ENCODE measurements at places on chromosomes 11 and 22.

DNA sequence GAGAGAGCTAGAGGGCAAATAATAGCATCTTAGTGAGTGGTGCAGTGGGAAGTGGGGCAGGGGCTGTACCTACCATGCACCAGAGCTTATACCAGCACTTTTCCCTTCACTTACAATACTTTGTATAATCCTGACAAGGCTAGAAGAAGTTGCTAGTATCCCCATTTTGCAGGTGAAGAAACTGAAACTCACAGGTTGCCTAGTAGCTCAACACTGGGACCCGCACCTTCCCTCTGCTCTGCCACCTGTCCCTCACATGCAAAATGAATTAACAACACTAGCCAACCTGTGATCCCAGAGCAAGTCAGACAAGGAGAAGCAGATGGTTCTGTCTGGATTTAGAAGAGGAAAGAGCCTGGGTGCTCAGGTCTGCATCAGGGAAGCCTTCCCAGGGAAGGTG lies 510.4 kb downstream of the BUD13 start:
- DNase-seq, result no peak

DNA sequence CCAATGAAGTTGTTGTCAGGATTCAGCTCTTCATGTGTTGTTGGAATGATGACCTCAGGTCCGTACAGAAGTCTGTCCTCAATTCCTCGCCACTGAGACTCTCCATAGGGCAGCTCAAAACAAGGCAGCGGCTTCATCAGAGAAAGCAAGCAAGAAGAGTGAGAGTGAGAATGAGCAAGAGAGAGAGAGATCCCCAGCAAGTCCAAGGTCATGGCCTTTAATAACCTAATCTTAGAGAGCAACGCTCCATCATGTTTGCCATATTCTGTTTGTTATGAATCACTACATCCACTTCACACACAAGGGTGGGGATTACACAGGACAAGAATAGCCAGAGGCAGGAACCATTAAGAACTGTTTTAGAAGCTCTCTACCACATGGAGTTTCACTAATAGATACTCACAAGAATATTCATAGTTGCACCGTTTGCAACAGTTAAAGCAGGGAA lies 23.3 kb upstream of the MMP7 start:
- no peak for DNase-seq

DNA sequence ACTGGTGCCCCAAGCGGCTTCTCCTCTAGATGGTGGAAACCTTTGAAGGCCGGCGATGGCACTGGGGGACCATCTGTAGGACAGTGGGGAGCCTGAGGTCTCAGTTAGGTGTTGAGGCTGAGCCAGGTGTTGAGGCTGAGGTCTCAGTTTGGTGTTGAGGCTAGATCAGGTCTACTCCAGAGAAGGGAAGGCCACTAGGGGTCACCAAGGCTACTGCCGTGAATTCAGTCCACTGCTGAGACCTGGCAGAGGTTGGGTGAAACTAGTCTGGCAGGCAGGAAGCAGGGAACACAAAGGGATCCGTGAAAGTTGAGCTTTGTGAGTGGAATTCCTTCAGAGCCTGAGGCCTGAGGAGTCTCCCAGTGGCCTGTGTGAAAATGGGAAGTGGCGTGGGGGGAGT lies 123.8 kb upstream of the FGF3 start:
- no peak for DNase-seq

GRCh38 chr22:47457509-47458300 lies 695.3 kb downstream of the TBC1D22A start:
- no peak for DNase-seq

GRCh38 chr22:41687901-41688364 lies 734 bp downstream of the SNU13 start:
- DNase-seq, result no peak

DNA sequence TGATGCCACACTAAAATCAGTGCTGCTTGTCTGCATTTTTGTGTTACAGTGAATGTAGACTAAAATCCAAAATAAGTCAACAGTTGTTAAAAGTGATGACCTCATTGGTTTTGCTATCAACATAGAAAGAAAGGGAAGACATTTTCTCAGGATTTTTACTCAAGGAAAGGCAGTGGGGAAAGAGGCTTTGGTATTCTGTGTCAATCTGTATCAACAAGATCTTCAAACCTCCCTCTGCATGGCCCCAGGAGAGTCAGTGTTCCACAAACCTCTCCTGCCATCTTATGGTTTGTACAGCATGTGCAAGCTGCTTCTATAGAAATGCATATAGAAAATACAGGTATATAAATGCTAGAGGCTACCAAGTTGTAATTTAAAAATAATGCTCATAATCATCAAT lies 13.8 kb upstream of the OR51M1 start:
- DNase-seq, result no peak

DNA sequence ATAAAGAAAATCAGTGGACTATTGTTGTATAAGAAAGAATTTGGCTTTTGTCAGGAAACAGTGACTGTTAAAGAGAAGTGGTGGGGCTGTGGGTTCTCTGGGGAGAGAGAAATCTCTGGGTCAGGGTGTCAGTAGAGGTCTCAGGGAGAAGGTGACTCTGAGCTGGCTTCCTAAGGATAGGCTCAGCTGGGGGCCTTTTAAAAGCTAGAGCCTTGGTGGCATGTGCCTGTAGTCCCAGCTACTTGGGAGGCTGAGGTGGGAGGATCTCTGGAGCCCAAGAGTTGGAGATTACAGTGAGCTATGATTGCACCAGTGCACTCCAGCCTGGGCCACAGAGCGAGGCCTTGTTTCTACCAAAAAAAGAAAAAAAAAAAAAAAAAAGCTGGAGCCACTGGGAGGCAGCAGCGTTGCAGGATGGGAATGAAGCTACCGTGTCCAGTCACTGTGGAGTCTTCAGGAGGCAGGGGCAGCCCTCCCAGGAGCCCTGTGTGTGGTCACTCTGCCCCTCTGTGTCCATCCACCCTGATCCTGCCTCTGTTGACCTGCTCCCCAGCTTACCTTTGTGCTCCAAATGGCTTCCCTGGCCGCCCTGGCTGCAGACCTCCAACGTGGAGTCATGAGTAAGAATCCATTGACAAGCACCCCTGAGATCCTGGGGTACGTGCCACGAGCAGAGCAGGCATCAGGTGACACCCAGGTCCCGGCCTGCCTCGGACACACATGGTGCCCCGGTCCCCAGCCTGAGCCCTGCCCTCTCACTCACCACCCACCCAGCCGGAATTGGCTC lies 5.4 kb upstream of the MIF start:
- DNase-seq, result no peak

DNA sequence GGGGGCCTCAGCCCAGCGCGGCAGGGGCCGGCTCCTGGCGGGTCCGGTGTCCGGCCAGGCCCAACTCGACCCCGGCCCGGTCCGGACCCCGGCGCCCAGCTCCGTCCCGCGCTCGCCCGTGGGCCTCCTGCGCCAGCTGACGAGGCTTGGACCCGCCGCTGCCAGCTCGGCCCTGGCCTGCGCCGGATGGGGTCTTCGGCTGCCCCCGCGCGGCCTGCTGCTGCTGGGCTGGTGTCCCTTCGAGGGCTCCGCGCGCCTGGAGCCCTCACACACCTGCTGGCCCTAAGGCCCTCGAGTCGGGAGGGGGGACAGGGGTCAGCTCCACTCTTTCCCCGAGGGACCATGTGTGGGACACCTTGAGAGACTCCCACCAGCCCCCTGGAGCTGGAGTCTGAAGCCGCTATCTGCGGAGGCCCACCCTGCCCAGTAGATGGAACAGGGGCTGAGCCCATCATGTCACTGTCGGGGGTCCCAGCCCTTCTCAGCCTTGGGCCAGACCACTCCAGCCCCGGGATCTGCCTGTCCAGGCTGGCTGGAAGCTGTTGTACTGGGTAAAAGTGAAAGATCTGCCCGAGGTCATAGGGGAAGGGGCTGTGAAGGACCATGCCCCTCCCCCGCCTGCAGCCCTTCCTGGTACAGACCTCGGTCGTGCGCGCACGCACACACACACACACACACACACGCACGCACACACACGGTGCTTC lies 768 bp upstream of the CDKN1C start:
- DNase-seq, result no peak

DNA sequence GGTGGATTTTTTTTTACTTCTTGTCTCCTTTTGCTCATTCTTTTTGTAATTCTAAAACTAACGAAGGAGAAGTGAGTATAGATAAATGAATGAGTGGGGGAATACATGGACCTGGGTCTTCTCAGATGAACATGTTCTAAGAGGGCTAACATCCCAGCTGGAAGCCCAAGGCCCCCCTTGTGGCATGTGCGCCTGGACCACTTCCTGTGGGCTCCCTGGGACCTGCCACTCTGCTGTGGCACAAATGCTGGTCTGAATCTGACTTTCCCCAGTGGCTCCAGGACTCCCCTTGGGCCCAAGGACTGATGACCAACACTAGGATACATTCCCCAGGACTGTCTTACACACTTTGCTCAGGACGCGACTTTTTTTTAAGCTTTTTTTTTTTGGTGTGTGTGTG lies 32.7 kb upstream of the ALX4 start:
- no peak for DNase-seq

GRCh38 chr22:48483764-48484528 lies 1343.7 kb downstream of the BRD1 start:
- no peak for DNase-seq

DNA sequence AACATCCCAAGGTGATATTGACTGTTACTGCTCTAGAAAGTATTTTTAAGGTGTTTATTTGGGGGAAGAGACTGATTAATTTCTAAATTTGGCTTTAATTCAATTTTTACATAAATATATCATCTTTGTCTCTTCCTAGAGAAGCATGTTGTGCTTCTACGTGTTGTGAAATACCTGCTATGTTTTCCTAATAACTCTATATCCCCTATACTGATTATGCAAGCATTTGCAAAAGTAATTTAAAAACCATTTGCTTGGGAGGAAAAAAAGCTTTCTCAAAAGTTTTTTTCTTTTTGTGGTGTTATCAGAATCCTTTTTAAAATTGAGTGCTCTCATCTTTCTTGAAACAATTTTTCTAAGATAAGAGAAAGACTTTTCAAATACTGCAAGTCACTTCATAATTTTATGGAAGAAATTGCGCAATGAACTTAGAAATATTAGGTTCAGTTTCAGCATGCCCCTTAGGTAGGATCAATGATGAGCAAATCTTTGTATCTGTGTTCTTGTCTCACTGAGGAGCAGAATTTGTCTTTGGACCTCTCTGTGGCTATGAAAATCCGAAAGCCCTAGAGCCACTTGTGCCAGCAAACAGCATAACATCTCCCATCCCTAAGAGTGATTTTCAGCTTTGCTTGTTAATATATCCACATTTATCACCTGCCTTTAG lies 7.4 kb upstream of the BLID start:
- no peak for DNase-seq
